MM.1S (cell line): ENCODE measurements at places on chromosomes 2 and 18.

GRCh38 chr18:61245276-61245675 is 88.0 kb upstream of the CDH20 start:
- no peak for DNase-seq

DNA sequence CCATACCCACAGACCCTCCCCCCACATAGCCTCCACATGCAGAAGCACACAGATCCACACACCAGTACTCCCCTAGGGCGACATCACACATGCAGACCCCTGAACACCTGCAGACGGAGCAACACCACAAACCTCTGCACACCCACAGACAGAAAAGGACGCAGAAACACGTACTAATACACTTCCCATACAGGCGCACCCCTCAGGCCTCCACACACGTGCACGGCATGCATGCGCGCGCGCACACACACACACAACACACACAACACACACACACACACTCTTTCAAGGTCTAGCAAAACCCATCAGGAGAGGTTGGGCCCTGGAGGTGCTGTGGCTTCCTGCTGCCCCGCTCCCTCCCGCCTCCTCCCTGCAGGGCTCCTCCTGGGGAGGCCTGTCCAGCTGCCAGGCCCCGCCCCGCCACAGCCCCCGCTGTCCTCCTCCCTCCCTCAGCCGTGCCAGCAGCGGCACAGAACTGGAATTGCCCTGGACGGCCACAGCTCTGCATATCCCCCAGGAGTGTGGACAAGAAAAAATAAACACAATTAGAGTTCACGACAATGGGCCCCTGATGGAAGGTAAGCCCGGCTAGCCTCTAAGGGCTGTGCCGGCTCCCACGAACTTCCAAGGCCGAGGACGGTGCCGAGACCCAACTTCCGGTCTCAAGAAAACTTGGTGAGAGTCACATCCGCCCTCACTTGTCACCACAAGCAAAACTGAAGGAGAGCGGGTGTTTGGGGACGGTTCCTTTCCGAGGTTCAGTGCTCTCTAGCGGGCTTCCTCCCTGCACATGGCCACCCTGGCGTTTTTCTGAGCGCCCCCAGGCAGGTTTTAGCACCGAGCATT is 6.8 kb downstream of the ZFP36L2 start:
- peak; percentile 94 for DNase-seq

- no peak for DNase-seq
These were observed 292.5 kb upstream of the HDAC4 start for GRCh38 chr2:239693330-239693729.

- no peak for DNase-seq
These were observed 507.6 kb downstream of the SUCLG1 start for GRCh38 chr2:83951378-83951947.

GRCh38 chr2:233400341-233400740 is 46.0 kb downstream of the DGKD start:
- no peak for DNase-seq
